Hematopoietic multipotent progenitor cell treated with erythropoietin and hydrocortisone succinate and interleukin-3 and kit ligand, for 17 days (in vitro differentiated cells): ENCODE measurements at places on chromosomes 4 and X.

DNA sequence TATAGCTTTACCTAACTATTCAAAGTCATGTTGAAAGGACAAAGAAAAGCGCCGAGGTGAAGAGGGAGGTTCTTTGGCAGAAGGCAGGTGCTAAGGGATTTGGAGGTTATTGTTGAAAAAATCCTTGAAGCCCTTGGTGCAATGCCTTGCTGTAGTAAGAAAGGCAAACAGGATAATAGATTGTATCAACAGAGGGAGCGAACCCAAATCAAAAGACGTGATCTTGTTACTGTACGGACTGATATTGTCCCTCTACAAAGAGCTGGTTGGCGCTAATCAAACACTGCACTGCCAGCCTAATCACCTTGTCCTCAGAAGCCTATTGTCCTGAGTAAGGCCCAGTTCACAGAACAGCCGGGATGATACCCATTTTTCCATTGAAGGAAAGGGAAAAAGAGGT, 182.9 kb downstream of the ZIC3 start:
- no peak for DNase-seq

- DNase-seq = no peak
Observed at GRCh38 chr4:112514647-112515197, 1.3 kb downstream of the NEUROG2 start.

- no peak for DNase-seq
Observed at GRCh38 chrX:151999813-152000212, 25.3 kb upstream of the GABRE start.

DNA sequence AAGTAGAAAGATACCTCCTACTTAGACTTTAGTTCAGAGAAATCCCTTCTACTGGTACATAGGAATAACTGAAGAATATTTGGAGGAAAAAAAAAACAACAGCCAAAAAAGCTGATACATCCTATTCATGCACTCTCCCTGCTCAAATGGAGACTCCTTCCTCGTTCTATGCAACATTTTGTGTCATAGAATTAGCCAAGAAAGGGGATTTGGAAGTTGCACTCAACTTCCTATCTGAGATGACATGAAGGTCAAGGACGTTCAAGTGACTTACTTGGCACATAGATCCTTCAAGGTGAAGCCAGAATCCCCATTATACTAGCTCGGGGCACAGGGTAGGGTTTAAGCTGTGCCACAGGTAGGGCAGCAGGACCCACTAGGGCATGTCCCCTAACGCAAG, 56.2 kb upstream of the S100G start:
- DNase-seq = no peak

- no peak for DNase-seq
Observed at GRCh38 chr4:144575181-144575580, 70.8 kb upstream of the HHIP start.

GRCh38 chr4:33494150-33494549, 2750.2 kb downstream of the ARAP2 start:
- no peak for DNase-seq

DNA sequence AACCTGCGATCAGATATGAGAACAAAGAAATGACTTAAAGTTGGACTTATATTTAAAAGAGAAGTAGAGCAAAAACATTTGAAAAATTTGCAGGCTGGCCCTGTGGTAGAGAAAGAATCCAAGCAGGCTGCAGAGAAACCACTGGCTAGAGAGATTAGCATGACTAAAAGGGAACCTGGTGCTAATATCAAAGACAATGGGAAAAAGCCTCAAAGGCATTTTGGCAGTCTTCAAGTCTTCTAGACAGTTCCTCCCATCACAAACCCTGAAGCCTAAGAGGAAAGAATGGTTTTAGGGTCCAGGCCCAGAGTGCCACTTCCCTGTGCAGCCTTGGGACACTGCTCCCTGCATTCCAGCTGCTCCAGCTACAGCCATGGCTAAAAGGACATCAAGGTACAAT, 33.4 kb downstream of the KCTD8 start:
- no peak for DNase-seq

DNA sequence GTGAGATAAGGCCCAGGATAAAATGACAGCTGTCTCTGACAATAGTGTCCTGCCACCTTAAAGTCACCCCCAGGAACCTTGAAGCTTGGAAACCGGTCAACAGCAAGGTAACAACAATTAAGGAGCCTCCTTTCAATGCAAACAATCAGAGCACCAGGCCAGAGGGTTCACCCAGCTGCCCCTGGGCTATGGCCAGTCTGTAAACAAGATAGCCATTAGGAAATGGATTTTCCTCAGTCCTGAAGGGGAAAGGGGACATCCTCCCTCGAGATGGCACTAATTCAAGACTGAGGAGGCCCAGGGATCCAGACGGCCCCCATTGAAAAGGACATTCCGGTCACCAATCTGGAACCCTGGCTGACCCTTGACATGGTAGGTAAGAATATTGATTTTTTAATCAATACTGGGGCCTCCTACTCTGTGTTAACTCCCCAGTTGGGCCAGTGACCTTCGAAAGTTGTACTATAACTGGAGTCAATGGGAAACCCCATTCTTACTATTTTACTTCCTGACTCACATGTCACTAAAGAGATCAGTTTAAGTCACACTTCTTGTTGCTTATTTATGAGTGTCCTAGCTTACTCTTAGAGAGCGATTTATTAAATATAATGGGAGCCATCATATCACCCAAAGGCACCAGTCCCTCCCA, 61.7 kb upstream of the CT45A1 start:
- no peak for DNase-seq

DNA sequence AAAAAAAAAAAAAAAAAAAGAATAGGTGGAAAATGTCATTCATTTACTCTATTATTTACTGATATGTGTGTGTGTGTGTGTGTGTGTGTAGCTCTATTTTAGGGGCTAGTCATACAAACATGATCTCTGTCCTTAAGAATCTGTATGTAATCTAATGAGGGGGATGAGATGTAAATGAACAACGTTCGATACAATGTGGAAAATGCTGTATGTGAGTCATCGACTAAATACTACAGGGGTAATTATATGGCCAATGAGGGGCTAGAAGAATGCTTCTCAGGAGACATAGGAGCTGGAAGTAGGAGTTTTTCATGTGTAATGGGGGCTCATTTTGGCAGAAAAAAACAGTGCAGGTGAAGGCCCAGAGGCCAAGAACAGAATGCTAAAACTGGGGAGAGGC, 41.9 kb downstream of the LEF1 start:
- DNase-seq = no peak

DNA sequence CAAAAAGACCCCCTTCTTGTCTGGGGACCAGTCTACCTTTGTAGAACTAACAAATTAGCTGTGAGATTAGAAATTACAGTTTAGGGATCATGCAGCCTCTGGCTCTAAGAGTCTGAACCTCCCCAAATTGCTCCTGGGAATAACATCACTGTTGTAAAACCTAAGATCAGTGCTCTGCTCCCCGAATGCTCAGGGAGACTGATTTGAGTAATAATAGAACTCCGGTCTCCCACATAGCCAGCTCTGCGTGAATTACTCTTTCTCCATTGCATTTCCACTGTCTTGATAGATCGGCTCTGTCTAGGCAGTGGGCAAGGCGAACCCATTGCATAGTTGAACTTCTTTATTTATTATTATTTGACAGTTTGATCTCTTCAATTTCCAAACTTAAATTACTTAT, 160.8 kb upstream of the VCX3A start:
- no peak for DNase-seq

DNA sequence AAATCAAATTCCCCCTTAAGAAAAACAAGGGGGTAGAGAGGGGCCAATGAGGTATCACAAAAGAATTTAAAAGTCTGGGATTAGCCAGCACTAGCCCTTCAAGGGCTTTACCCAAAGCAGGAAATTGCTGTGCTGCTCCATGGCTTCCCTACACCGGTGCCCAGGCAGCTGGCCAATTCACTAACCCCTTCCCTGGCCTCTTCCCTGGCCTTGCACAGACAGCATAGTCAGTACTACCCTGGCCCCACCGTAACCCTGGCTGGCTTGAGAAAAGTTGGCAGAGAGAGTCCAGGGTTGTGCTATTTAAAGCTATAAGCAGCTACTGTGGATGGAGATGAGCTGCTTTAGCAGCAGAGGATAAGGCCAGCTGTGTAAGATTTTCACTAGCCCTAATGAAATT, 43.1 kb downstream of the ADAMTS3 start:
- no peak for DNase-seq

- DNase-seq = no peak
Observed at GRCh38 chr4:72604324-72604723, 35.3 kb upstream of the ADAMTS3 start.
